Amygdala (tissue), 56 donors: ENCODE measurements at places on chromosomes 2 and 18.

GRCh38 chr2:96099861-96100798 is 16.2 kb downstream of the ADRA2B start:
- no peak for DNase-seq

GRCh38 chr18:58556331-58557007 is 72.4 kb downstream of the ALPK2 start:
- no peak for DNase-seq

DNA sequence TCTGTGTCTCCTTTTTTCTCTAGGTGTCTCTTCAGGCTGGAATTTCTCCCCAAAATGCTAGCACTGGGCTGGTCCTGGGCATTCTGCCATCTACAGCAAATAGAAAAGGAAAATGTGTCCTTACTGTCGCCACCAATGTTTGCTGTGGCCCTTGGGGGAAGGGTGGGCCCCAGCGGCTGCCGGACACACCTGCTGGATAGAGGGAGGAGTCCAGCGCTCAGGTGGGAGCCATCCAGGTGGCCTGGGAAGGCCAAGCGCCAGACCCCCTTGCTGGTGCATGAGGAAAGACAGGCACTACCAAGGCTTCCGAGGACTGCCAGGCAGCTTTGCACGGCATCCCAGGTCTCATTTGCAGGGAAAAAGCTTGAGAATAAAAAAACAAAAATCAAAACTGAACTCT is 147.7 kb upstream of the GATA6 start:
- no peak for DNase-seq

- DNase-seq: peak; percentile 72
Measured at GRCh38 chr2:85678794-85679672, 11.0 kb upstream of the SFTPB start.

- no peak for DNase-seq
Measured at GRCh38 chr2:85286918-85287317, 40.9 kb downstream of the TGOLN2 start.

GRCh38 chr2:104790100-104790811 is 63.7 kb upstream of the POU3F3 start:
- peak; percentile 24 for DNase-seq

GRCh38 chr18:77366720-77367641 is 117.3 kb downstream of the GALR1 start:
- DNase-seq: no peak

GRCh38 chr2:132871831-132872230 is 201.8 kb upstream of the LYPD1 start:
- DNase-seq: no peak

DNA sequence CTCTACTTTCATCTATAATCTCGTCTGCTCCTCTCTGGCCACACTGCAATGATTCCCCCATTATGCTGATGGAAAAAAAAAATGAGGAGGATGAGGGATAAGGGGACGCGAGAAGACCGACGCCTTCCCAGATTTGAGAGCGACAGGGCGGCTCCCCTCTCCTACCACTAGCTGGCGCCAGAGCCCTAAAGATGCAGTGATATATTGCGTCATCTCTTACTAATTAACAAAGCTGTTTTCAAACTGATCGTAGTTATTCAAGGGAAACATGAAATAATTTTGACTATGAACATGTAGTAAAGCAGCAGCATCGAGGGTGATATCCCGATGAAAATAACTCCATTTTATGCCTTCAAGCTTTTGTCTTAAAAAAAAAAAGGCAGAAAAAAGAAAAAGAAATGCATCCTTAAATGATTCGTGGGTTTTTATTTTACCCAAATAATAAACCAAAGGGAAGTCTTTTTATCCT is 48.0 kb upstream of the HNRNPA3 start:
- peak; percentile 77 for DNase-seq

DNA sequence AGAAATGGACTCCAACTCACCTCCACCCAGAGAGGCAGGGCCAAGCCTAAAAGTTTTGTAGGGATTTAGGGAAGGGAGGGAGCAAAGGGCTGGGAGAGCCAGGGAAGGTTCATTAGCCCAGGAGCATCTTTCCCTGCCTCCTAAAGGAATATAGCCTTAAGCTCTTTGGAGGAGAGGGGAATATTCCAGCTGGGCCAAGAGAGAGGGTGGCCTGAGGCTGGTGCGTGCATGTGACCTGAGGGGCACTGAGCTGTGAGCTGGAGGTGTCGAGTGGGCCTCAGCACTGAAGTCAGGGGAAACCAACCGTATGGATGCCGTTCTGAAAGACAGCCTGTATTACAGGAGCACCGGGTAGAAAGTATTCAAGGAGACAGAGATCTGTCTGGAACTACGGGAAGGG is 112.6 kb downstream of the KLHL29 start:
- no peak for DNase-seq

- no peak for DNase-seq
Measured at GRCh38 chr18:69683176-69683575, 264.5 kb downstream of the CD226 start.

GRCh38 chr2:112343827-112344585 is 68.6 kb downstream of the ZC3H6 start:
- no peak for DNase-seq

- DNase-seq: no peak
Measured at GRCh38 chr2:96604104-96604503, 34.0 kb downstream of the KANSL3 start.

- no peak for DNase-seq
Measured at GRCh38 chr2:23394700-23395099, 9.7 kb downstream of the KLHL29 start.
